Panc1 (cell line): ENCODE measurements at places on chromosomes 13 and 19.

DNA sequence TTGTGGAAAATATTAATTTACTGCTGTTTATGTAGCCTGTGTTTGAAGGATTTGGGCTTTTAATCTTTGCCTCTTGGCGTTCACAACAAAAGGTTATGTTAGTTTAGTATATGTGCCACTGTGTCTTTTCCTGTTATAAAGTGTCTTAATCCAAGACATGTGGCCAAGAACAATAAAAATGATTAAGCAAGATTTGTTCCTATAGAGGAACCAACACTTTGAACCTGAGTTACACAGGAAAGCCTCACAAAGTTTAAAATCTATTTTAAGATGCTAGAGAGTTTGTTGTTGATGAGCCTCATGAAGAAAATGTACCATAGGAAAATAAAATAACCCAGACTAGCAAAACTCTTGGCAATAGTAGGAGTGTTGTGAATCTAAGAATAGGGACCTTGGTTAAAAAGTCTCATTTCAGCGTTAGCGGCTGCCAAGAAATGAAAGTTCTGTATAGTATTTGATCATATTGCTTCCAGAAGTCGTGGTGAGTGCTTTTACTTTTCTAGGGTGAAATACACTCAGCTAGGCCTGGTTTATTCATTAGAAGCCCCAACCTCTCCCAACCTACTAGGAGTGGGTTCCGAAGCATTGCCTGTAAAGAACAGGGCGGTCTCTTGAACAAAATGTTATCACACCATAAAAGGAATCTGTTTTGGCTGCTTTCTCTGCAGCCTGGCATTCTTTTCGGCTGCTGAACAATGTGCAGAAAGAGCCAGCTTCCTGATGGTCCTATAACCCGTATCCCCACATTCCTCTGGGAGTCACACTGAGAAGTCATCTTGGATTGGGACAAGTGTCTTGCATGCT, 102.6 kb downstream of the LRCH1 start:
- no peaks in the 10 kb centered on the region for H3K36me3 ChIP-seq
- H3K27ac ChIP-seq, result no peak overlapping the region
- DNase-seq, result no peak
- no peak overlapping the region for H3K4me3 ChIP-seq

DNA sequence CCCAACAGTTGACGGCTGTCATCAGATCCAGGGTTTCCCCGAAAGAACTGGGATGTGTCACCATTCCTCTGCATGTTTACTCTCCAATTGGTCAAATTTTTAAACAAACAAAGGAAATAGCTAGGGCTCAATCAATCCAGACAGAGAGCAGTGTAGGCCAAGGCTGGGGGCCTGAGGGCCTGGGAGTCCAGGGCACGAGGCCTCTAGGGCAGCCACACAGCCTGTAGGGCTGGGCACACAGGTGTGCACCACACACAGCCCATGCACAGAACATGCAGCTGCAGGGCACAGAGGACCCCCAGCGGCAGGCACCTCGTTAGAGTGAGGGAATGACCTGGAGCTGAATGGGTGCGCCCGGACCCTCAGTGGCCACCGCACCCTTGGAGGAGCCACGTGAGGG, 9.5 kb downstream of the MIER2 start:
- no peak overlapping the region for H3K27ac ChIP-seq
- DNase-seq, result no peak
- H3K4me3 ChIP-seq, result no peak overlapping the region
- no peaks in the 10 kb centered on the region for H3K36me3 ChIP-seq
- H3K4me1 ChIP-seq, result no peaks in the 10 kb centered on the region

- no peaks in the 10 kb centered on the region for H3K36me3 ChIP-seq
- no peaks in the 10 kb centered on the region for H3K4me1 ChIP-seq
- no peak overlapping the region for H3K27ac ChIP-seq
These were observed 229.6 kb upstream of the STARD13 start for GRCh38 chr13:33515146-33515545.

- no peak overlapping the region for H3K27ac ChIP-seq
- DNase-seq, result no peak
- H3K36me3 ChIP-seq, result no peaks in the 10 kb centered on the region
- H3K4me3 ChIP-seq, result no peak overlapping the region
- no peaks in the 10 kb centered on the region for H3K4me1 ChIP-seq
These were observed 27.7 kb downstream of the TMEM161A start for GRCh38 chr19:19110410-19111135.

DNA sequence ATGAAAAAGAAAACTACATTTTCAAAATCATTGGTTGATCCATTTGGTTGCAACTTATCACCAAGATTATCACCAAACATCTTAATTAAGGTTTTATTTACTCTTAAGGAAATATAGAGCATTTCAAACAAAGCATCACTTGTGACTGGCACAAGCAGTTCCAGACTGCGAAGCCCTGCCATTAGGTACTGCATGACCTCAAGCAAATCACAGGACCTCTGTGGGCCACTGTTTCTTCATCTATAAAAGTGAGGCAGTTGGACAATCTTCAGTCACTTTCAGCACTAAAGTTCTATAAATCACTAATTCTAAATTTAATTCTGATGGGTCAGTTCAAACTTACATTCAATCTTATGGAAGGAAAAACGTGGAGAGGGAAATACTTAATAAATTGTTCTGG, 2.0 kb downstream of the ELF1 start:
- DNase-seq, result no peak
- peak overlapping the region; percentile 63 for H3K27ac ChIP-seq
- H3K4me1 ChIP-seq, result peaks cover 28% of the 10 kb centered on the region
